ENCODE measurements at places on chromosomes 13 and 19.

GRCh38 chr13:111475488-111475887 lies 155.0 kb downstream of the TEX29 start:
- DNase-seq, result no peak

- no peak for DNase-seq
Observed at GRCh38 chr13:109751477-109751876, 34.9 kb downstream of the IRS2 start.

DNA sequence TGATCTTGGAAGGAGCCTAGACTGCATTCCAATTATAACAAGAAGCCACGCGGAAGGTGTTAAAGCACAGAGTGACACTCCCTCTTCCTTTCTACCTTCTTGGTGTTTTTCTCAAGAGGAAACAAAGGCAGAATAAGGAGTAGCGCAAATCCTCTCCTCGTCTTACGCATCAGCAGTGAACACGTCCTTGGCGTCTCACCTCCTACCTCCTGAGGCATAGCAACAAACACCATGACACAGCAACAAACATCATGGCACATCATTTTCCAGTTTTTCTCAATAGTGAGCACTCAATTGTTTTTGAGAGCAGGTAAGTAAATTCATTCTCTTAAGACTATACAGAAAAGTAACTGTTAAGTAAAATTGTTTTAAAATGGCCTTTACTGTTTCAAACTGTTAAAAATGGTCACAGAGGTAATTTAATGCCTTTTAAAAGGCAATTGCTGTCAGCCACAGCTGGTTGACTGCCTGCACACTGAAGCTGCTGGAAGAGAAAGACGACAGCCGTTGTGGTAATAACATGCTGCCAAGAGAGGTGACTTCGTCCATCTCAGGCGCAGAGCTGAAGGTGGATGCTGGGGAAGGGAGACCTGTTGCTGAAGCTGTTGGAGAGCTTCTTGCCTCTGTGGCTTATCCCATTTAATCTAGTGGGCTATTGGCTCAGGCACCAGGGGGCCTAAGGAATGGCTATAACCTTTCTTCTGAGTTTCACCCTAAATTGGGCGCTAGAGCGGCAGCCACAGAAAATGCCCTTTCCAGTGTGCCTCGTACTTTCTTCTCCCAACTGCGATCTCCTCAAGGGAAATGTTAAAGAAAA lies 703.7 kb downstream of the UQCRFS1 start:
- no peak for DNase-seq

- no peak for DNase-seq
Observed at GRCh38 chr19:33175886-33176669, 18.1 kb upstream of the LRP3 start.

DNA sequence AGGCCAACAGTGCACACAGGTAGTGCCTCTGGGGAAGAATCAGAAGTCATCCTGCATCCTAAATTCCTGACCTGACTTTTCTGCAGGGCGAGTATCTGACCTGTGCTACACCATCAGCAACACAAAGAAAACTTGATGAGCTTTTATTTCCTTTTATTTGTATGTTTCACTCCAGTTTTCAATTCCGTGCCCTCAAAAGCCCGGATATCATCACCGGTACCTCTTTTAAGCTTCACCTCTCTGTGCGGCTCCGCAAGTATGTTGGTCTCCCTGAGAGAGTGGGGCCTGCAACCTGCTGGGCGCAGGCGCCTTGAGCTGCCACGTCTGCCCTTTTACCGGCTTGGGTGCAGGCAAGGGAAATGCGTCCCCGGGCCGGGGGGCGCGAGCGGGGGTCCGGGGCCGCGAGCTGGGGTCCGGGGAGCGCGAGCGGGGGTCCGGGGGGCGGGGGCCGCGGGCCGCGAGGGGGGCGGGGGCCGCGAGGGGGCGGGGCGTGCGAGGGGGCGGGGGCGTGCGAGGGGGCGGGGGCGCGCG lies 4.3 kb upstream of the DUXA start:
- DNase-seq, result no peak

DNA sequence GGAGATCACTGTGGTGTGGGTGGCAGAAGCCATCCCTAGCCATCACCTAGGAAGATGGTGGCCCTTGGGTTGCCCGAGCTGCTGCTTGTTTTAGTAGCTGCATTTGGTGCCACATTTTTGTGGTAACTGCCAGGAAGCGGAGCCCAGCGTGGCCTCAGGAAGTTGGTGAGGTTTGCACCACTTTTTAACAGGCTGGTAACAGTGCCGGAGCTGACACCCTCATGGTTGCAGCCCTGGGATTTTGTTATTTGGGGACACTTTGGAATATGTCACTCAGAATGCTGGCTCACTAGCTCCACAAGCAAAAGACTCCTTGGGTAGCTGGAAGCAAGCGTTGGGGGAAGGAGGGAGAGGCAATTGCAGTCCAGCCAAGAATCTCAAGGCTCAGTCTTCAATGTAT lies 22.1 kb downstream of the ACTN4 start:
- no peak for DNase-seq

DNA sequence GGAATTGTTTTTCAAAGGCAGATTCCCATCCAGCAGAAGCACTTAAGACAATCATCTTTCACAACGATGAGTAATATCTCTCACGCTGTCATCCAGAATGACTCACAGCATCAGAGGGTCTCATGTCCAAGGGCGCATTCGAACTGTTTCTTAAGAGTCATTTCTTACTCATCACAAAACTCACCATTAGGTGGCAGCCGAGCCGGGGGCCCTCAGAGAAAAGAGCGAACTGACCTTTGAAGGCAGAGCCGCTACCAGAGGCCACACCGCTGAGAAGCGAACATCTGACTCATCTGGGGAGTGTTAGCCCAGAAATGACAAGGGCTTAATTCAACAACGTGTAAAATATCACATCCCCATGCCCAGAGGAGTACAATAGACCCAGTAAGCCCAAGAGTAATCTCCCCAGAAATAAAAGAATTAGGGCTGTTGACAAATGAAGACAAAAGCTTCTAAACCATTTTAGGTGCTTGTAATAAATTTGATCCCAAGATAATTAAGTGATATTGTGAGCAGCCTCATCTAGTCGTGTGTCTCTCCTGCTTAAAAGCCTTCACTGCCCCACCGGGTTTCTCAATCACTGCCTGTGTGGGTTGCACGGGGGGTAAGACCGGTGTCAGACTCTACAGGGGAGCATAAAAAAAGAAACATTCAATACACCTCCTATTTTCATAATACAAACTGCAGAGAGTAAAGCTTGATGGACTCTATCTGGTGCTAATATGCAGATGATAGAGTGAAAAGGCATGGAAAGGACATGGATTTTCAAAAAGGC lies 96.2 kb downstream of the CYSLTR2 start:
- peak; percentile 87 for DNase-seq

GRCh38 chr19:7013678-7014077 lies 7.6 kb downstream of the MBD3L2B start:
- peak; percentile 80 for DNase-seq

GRCh38 chr13:30466841-30467252 lies 1.1 kb upstream of the HMGB1 start:
- peak; percentile 24 for DNase-seq

DNA sequence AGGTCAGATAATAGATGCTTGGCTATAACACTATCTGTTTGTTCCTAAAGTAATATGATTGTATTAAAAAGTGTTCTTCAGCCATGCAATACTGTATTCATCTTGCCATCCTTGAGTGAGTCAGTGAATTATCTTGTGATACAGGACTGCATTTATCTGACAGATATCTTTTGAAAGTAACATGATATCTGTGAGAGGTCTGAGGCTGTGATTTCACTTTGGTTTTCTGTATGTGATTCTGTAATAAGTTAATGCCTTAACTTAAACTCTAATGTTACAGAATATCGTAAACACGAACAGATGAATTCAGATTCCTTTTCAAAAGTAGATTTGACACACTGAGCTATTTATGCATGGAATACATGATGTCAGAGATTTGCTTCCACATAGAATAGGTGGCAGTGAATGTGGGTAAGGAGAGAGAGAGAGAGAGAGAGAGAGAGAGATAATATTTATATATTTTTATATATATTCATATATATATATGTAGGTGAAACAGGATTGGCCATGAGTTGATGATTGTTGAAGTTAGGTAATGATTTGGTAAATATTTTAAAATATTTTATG lies 97.9 kb upstream of the RNF113B start:
- no peak for DNase-seq

DNA sequence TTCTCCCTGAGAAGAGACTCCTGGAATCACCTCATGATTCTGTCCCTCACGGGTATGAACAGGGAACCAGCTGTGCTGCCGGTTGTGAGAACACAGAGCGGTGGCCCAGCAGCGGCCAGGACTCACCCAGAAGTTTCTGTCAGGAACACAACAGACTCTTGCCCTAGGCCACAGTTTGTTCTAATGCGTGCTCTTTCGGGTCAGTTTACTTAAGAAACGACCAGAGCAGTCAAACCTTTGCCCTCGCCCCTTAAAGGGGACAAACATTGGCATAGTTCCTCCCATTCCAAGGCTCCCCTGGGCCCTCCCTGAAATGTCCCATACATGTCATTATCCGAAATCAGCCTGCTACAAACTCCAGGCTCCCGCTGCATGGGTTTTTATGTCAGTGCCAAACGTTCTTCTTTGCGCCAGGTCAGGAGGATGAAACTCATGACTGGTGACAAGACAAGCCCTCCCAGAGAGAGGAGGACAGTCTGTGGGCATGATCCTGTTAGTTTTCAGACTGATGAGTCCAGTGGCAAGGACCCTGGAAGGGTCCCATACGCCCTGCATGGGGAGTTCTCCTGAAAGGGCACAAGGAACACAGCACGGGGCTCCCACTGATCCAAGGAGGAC lies 18.3 kb downstream of the ZIC5 start:
- DNase-seq, result no peak

DNA sequence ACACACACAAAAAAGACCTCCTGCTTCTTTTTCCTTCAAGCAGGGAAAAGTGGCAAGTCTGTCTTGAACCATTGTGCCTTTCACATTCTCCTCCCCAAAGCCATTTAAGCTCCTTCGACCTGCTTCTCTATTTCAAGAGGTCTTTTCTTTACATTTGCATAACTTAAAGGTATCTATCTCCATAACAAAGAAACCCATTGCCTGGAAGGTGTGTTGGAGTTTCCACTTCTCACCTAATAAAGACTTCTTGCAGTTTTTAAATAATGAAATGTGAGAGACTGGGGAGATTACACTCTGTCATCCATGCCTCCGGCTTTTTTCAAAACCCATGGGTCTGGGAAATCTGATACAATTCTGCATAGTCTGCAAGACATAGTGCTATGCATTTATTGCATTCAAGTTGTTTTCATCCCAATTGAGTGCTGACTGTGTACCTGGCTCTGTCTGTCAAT lies 41.8 kb upstream of the NBEA start:
- DNase-seq, result no peak

DNA sequence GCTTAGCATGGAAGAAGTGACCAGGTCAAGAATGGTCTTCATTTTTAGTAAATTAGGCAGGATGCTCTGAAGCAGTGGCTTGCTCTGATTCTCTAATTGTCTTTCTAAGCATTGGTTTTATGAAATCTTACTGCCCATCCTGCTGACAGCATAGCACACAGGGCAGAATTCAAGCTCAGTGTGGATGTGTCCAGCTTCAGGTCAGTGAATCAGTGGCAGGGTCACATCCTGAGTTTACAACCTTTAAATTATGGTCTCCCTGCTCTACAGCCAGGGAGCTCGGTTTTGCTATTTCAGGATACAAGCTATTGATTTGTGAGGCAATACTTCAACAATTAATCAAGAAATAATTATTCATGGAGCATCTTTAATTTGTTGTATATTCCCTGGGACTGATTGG lies 202.3 kb upstream of the RXFP2 start:
- no peak for DNase-seq

GRCh38 chr13:89791971-89792630 lies 1555.4 kb upstream of the MIR17HG start:
- DNase-seq, result no peak

GRCh38 chr13:63435667-63436324 lies 2020.1 kb upstream of the PCDH20 start:
- no peak for DNase-seq

- no peak for DNase-seq
Observed at GRCh38 chr19:30606114-30607050, 234.2 kb downstream of the ZNF536 start.

- DNase-seq, result no peak
Observed at GRCh38 chr19:46745521-46746280, at the start of gene FKRP. Gene FKRP, plus strand, starts transcription at chr19:46746057. Its CDS starts 9,394 bp downstream, at chr19:46755451.

- DNase-seq, result peak; percentile 84
Observed at GRCh38 chr13:30872685-30873461, 33.2 kb upstream of the MEDAG start.

DNA sequence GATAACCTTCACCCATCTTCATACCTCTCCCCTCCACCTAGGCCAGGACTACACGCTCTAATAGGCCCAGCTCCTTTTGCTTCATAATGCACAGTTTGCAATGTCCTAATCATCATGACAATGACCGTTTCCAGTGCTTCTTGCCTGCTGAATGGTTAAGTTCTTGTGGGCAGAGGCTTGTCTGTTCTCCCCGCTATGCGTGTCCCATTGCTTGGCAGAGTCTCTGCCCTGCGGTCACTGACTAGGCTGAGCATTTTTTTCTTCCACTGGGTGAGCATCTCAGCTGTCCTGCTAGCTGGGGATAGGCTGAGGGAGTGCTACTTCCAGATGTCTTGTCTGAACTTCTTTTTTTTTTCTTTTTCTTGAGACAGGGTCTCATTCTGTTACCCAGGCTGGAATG lies 314.7 kb downstream of the UQCRFS1 start:
- no peak for DNase-seq

GRCh38 chr13:102903659-102904407 lies 58.0 kb downstream of the ERCC5 start:
- DNase-seq, result no peak

DNA sequence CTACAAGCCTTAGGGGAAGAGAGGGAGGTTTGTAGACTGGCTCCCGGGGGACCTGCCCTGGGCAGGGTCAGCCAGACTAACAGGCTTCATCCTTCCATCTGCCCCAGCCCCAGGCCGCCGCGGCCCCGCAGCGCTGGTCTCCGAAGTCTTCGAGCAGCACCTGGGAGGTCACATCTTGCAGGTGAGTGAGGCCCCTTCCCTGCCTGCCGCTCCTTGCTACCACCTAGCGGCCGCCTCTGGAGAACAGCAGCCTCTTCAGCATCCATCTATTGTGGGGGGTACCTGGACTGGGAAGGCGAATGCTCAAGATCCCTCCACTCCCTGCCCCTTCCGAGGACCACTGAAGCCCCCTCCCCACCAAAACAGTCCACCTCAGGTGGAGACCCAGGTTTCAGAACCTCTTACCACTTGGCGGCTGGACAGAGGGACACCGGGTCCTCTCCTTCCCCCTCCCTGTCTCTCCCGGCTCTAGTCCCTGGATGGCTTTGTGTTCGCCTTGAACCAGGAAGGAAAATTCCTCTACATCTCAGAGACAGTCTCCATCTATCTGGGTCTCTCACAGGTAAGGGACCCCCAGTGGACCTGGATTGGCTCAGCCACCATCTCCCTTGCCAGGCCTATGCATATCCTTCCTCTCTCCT lies 12.7 kb downstream of the NPAS1 start:
- no peak for DNase-seq

DNA sequence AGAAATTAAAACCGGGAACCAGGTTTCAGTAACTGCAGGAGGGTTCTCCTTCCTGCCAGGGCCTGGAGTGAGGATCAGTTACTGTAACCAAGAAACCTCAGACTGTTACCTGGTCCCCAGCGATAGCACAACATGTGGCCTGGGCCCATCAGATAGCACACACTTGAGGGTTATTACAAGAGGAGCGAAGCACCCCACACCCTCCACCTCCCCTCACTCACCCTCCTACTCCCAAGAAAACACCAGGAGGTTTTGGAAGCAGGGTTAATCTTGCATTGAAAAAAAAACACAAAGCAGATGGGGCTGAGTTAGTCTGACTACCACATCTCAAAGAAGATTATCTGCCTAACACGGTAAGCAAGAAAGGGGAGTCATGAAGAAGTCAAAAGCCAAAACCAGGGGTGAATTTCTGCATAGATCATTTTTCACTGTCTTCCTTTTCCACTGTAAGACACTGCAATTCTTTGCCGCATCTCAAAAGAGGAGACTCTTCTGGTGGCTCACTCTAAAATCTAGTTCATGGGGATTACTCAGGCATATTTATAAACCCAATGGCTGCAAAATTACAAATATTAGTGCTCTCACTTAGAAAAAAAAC lies 75.9 kb upstream of the DOCK9 start:
- DNase-seq, result no peak

All from inflammatory macrophage (primary cell).